ENCODE measurements at places on chromosomes 2 and 18. TPM values are rescaled to one million over a fixed set of nuclear protein-coding genes. Genes with fewer than 3 reads are reported as not detected.

- DNase-seq: no peak
Measured at GRCh38 chr2:207073412-207073800, 92.3 kb downstream of the KLF7 start.

GRCh38 chr18:46915800-46916550 is 1.3 kb downstream of the PIAS2 start:
- DNase-seq: peak; percentile 5

DNA sequence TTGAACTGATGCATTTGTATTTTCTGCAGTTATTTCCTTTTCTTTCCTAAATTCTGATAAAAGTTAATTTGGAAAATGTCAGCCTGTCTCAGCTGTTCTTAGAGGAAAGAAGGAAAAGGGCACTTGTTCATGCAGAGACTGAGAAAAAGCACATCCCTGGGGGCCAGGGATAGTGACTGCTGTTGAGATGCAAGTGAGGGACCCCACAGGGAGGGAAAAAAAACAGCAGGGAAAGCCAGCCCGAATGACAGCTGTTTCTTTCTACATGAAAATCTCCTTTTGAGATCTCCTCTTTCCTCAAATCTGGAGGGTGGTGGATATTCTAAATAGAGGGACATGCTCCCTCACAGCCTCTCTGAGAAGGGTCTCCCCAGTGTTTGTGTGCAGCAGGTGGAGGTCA is 14.0 kb upstream of the MTA3 start:
- no peak for DNase-seq

GRCh38 chr2:211113334-211114175 is 557.2 kb downstream of the CPS1 start:
- DNase-seq: no peak

DNA sequence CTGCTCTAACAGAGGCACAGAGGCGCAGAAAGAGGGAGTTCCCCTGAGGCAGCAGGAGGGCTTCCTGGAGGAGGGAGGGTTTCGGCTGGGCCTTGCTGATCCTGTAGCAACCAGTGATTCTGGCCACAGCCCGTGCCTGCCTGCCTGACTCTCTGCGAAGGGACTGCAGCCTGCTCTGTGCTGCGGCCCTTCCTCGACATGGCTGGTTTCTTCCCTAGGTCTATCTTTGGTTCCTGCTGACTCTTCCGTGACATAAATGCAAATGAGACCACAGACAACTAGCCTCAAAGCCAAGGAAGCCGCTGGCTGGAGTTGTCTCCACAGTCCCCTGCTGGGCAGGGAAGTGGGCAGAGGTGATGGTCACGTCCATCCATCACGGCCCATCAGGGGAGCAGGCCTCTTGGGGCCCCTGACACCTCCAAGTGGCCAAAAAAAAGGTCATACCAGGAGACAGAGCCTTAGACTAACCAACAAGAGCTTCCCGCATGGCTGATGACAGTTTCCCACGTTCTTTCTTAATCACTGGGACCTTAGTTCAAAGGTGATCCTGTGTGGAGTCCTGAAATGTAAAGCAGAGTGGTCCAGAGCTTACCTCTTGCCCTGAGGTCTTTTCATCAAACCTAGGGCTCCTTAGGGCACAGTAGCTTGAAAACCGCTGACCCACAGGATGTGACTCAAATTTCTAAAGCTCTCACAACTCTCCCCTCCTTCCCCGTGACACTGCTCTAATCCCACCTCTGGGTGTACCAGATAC is 55.3 kb downstream of the HS1BP3 start:
- DNase-seq: peak; percentile 79

- peak; percentile 18 for DNase-seq
Measured at GRCh38 chr2:44964752-44965236, 23.3 kb downstream of the SIX3 start.

DNA sequence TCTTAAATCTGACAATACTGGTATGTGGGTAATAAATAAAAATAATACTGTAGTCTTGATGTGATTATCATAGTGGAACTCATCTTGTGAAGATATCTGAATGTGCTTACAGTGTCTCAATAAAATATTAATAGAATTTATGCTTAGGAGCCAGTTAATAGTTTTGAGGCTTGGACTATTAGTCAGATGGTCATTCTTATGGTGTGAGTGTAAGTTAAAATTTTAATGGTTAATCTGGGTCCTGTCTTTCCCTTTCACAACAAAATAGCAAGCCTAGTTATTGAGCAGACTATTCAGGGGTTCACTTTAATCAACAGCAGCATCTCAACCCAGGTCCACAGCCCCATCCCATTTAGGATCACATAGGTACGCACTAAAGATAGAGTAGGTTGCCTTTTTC is 138.9 kb downstream of the HAUS1 start:
- DNase-seq: no peak

DNA sequence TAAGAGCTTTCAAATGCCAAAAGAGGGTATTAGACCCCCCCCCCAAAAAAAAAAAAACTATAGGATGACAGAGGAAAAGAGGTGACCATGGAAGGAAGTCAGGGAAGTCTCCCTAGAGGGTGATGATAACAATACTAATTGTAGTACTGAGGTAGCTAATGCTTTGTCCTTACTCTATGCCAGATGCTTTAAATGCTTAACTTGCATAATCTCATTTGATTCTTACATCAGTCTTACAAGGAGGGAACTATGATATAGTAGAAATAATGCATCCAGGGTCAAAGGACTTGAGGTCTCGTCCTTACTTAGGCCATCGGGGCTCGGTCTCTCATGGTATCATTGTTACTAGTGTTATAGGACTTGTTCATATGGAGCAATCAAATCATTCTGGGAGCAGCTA is 9.1 kb downstream of the IDH1 start:
- DNase-seq: no peak

RAPH1 gene
- 67.8 TPM for total RNA-seq

PXDN gene
- total RNA-seq: 563 TPM

COLEC11 gene
- total RNA-seq: 0.85 TPM

SCYGR6 gene
- not detected for total RNA-seq

HRH4 gene
- 0.19 TPM for total RNA-seq

Data from dermis blood vessel endothelial cell (primary cell).